ENCODE measurements at places on chromosomes 16 and 17.

GRCh38 chr16:56048425-56049105 is 142.7 kb upstream of the GNAO1 start:
- no peak for DNase-seq

DNA sequence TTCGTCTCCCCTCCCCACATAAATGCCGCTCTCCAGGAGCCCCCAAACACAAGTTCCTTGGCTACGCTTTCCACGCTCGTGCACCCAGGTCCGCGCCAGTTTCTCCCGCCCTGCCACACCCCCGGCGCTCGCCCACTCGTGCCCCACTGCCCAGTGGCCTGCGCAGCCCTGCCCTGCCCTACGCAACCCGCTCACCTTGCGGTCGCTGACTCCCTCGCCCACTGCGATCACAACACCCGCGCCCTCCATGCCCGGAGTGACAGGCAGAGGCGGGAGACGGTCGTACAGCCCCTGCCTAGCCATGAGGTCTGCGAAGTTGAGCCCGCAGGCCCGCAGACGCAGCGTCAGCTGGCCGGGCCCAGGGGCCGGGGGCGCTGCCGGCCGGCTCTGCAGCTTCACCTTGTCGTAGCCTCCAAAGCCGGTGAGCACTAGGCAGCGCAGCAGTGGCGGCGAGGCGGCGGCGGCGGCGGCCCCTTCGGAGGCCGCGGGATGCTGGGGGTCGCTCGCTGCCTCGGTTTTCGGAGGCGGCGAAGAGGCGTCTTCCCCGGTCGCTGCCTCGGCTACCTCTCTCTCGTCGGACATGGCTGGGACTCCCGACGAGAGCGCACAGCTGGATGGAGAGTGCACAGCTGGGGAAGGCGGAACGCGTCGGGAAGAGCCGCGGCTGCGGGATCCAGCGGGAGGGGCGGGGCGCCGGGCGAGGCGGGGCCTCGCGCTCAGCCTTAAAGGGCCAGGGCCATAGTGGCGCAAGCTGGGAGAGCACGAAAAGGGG is at the start of gene VAT1:
VAT1 (minus strand) TSS at position 645 of the 772 bp plus-strand sequence; CDS start at position 582, 63 bp downstream.
- DNase-seq = peak; percentile 84

- DNase-seq = no peak
These were observed 675.7 kb downstream of the WWOX start for GRCh38 chr16:78775161-78775561.

DNA sequence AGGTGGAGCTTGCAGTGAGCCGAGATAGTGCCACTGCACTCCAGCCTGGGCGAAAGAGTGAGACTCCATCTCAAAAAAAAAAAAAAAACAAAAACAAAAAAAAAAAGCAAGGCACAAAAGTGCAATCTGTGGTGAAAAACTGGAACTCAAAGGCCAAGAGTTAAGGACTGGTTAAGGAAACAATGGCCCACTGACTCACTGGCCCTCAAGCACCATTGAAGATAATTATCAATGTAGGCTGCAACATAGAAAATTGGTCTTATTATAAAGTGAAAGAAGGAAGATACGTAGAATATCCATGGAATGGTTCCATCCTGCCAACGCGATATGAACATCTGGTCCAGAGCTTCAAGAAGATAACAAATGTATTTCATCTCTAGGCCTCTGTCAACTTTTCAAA is 444.2 kb downstream of the SOX9 start:
- no peak for DNase-seq

DNA sequence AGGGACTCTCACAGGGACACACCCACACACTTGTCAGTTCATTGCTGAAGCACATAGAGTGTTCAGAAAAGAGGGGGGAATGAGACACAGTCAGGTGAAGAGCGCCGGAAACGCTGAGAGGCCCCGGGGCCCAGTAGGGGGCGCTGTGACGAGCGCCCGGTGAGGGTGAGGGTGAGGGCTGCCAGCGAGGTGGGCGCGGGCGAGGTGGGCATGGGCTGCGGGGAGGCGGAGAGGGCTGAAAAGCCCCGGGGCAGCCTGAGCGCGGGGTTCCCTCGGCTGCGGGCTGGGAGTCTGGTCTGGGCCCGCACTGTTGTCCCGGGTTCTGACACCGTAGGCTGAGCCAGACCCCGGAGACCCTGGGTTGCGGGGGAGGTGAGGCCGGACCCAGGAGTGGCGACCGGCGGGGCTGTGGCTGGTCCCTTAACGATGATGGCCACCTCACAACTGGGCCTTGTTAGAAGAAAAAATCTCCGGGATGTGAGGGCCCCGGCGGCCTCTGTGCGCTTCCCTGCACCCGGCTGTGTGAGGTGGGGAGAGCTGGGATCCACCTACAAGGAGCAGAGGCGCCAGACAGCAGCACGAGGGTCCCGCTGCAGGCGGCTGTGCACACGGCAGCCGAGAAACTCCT is 91.4 kb downstream of the C16orf78 start:
- DNase-seq = no peak

GRCh38 chr17:12362853-12363455 is 302.7 kb upstream of the MYOCD start:
- DNase-seq = no peak

GRCh38 chr17:82304826-82305726 is 12.3 kb downstream of the CD7 start:
- DNase-seq = no peak
